NCI-H524 treated with DMSO at 0.1 percent for 48 hours (cell line): ENCODE measurements at places on chromosomes 3 and 15.
A peak's percentile ranks its signal among the peaks of the same experiment; 100 is the strongest.

- peak; percentile 19 for DNase-seq
Measured at GRCh38 chr3:137103739-137104138, 146.0 kb downstream of the IL20RB start.

GRCh38 chr3:182671942-182672341, 121.4 kb upstream of the ATP11B start:
- DNase-seq: no peak

DNA sequence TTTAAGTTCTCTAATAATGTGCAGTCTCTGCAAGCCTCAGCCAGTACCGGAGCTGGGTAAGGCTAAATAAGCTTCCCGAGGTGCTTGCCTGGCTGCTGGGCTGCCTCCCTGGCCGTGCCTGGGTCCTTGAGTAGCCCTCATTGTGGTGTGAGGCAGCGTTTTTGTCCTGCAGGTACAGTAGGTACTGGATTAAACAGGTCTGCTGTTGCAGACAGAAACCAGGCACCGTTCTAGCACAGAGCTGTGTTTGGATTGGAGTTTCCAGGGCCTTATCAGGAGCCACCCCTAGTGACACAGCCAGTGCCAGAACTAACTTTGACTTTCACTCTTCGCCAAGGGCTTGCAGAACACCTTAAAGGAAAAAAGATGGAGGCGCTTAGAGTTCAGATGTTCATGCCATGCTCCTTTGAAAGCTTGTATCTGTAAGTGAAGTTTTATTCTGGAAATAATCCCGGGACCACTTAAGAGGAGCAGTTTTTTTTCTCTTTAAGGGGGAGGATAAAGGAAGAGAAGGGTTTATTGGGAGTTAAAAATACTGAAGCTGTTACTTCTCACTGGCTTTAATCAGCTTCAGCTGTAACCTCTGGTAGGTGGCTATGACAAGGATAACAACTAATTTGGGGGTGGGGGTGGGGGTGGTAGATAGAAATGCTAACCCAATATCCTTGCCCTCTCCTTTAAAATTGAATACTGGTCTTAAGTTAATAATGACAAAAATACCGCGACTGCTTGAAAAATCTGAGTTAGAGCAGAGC, 126.8 kb downstream of the MITF start:
- no peak for DNase-seq

- DNase-seq: no peak
Measured at GRCh38 chr15:38541026-38541425, 23.6 kb downstream of the RASGRP1 start.

GRCh38 chr3:100316641-100317069, 17.9 kb upstream of the NIT2 start:
- DNase-seq: peak; percentile 37

DNA sequence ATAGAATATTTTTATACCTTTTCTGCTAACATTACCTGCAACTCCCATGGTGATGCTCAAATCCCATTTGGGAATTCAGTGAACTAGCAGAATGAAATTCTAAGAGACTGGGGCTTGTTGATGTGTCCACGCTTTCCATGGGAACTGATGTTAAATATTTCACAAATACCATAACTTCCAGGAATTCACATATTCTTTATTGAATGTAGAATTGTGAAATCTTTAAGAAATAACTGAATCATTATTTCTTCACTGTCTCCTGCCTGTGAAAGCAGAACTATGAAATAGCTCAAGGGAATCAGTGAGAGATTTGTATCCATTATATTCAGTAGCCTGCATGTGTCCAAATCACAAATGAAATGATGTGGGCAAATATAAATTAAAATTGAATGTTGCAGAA, 130.8 kb downstream of the SERPINI1 start:
- no peak for DNase-seq

DNA sequence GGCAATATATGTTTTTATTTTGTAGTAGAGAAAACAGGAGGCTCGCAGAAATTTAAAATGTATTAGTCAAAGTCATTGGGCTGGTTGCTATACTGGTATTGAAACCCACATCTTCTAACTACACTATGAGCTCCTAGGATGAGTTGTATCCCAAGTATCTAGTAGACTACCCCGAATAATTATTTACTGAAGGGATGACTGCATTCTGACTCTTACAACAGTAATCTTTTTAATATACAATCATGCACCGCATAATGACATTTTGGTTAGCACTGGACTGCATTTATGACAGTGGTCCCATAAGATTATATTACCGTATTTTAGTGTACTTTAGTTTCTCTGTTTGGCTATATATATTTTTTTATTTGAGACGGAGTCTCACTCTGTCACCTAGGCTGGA, 15.3 kb downstream of the PIGB start:
- DNase-seq: no peak

- peak; percentile 52 for DNase-seq
Measured at GRCh38 chr3:166243511-166243910, 406.3 kb upstream of the BCHE start.

- DNase-seq: no peak
Measured at GRCh38 chr3:158954420-158954819, 152.6 kb downstream of the MFSD1 start.

DNA sequence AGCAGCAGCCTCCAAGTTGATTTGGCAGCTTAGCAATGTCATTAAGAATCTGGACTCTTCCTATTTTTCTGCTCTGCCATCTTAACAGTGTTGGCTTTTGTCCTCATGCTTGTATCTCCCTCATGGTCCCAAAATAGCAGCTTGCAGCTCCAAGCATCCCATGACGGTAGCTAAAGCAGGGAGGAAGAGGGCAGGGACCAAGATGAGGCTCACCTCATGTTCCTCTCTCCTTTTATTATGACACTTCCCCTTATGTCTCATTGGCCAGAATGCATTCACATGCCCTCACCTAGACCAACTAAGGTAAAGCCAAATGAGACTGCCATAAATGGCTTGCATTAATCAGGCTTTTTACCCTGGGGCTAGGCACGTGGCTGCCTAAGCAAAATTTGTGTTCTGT, 382.4 kb downstream of the SHQ1 start:
- no peak for DNase-seq

DNA sequence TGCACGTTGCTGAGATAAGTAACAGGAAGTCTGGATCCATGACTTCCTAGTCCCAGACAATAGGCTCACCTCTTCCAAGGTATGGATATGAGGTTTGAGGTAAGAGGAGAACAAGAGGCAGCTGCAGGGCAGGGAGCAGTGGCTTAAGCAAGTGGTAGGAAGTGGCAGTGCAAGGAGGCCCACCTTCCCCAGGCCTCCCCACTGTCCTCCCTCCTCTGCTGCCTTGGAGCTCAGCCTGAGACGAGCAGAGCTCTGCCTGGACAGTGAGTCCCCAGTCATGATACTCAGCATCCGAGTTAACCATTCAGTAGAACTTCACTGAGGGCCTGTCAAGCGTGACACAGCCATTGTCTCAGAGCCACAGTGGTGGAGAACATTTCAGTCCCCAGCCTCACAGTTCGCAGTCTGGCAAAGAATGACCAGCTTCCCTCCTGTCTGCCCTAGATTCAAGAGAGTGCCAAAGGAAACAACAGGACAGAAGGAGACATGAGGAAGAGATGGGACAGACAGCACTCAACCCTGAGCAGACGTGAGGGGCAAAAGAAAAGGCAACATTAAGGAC, 41.4 kb upstream of the BOC start:
- no peak for DNase-seq

- no peak for DNase-seq
Measured at GRCh38 chr3:58101499-58102389, 93.5 kb downstream of the FLNB start.

DNA sequence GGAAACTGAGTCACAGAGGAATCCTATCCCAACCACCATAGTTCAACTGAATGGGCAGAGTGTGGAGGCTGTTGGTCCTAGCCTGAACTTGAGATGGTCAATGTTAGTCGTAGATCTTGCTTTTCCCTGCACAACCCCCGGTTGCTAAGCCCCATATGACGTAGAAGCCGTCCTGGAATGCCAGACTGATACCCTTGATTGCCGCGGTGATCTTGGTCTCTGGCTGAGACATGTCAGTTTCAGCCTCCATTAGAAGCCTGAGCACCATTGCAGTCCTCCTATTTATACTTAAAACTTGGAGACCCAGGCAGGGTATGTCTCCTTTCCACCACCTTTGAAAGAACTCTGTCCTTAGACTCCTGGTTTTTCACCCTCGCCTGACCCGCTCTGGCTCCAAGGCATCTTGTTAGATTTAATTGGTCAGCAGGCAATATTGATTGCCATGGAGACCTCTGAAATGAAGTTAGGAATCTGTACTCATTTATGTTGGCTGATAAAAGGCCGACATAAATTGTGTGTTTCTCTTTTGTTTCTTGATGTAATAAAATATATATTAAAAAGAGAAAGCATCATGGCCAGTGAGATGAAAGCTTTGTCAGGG, 53.4 kb downstream of the RPLP1 start:
- no peak for DNase-seq
